Caudate nucleus (tissue), 63 donors: ENCODE measurements at places on chromosomes 4 and X.

- DNase-seq = no peak
Observed at GRCh38 chr4:55574252-55574651, 17.8 kb downstream of the PDCL2 start.

DNA sequence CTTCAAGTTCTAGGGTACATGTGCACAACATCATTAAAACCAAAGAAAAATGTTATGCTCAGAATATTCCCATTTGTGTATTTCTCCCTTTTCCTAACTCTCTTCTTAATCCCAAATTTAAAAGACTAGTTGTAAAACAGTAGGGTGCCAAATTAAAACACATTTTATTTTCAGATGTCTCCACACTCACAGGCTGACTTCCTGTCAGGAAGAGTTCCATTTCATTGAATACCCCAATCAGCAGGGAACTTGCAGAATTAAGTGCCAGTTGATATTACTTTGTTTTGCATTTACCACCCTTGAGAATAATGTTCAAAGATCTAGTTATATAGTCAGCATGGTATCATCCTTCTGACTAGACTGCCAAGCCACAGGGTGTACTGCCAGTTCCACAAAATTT is 207.9 kb downstream of the MAB21L2 start:
- DNase-seq = no peak

DNA sequence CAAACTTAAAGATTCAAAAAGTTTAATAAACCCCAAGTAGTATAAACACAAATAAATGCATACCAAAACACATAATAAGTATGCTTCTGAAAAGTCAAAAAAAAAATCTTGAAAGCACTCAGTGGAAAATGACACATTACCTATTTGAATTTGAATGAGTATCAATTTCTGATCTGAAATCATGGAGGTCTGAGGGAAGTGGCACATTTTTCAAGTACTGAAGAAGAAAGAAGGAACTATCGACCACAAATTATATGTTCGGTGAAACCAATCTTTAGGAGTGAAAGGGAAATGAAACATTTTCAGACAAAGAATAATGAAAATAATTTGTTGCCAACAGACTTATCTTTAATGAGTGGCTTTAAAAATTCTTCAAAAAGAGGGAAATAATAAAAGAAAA is 12.1 kb upstream of the F9 start:
- DNase-seq = no peak

DNA sequence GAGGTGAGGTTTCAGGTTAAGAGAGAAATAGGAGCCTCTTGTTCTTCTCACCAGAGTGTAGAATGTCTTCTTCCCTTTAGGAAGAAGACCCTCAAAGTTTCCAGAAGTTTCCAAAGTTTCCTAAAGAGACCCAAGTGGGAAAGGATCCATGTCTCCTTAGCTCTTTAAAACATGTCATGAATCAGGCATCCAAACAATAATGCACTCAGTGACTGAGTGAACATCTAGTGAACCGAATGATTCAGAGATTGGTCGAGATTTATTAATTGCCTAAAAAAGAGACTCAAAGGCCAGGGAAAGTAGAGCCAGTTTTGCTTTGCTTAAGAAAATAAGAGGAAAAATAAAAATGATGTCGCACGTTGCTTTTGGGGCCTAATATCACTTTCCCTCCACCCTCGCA is 29.4 kb downstream of the FGF5 start:
- no peak for DNase-seq
